ENCODE measurements at places on chromosomes 2 and 18.

GRCh38 chr18:22848615-22849014 is 84.5 kb upstream of the RBBP8 start:
- DNase-seq = no peak

- no peak for DNase-seq
Measured at GRCh38 chr2:159855143-159855542, 57.1 kb upstream of the CD302 start.

- DNase-seq = peak; percentile 94
Measured at GRCh38 chr2:9768388-9768787, 74.9 kb upstream of the TAF1B start.

DNA sequence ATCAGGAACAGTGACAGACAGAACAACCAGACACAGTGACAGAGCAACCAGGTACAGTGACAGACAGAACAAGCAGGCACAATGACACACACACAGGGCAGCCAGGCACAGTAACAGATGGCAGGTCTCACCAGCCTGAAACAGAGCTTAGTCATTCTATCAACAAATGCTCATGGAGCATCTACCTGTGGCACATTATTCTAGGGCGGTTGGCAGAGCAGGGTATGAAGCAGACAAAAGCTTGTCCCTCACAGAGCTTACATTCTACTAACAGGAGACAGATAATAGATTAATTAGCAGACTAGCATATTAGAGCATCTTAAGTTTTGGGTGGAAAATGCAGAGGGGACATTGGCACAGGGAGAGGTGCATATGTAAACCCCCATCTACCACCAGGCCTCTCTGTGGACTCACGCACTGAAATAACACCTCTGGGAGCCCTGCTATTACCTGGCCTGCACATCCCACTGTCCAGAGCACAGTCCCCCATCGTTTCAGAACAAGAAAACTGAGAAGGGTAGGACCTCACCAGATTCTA is 64.1 kb upstream of the RAB6C start:
- peak; percentile 16 for DNase-seq

- DNase-seq = no peak
Measured at GRCh38 chr2:15672961-15673918, 81.6 kb downstream of the DDX1 start.

GRCh38 chr2:114661971-114662939 is 219.8 kb downstream of the DPP10 start:
- peak; percentile 78 for DNase-seq

DNA sequence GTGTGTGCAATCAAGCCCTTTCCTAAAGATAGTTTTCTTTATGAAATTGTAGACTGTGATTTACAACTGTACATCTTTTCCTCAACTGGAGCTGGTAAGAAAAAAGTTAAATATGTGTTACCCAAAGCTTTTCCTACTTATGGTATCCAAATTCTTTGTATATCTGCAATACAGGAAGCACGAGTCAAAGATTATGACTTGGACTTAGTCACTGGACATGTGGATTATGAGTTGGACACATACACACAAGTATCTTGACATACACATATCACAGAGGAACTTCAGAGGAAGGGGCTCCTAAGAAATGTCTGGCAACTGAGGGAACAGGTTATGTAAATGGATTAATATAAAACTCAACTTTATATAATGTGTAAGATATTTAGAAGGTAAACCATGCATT is 35.2 kb downstream of the PRELID3A start:
- DNase-seq = no peak

GRCh38 chr18:23951206-23951605 is 63.3 kb upstream of the TTC39C start:
- peak; percentile 63 for DNase-seq

- DNase-seq = no peak
Measured at GRCh38 chr18:67776929-67777328, 260.4 kb upstream of the DSEL start.

- DNase-seq = no peak
Measured at GRCh38 chr2:138630164-138630563, 128.6 kb downstream of the SPOPL start.

GRCh38 chr2:168698969-168699368 is 103.5 kb upstream of the NOSTRIN start:
- no peak for DNase-seq

DNA sequence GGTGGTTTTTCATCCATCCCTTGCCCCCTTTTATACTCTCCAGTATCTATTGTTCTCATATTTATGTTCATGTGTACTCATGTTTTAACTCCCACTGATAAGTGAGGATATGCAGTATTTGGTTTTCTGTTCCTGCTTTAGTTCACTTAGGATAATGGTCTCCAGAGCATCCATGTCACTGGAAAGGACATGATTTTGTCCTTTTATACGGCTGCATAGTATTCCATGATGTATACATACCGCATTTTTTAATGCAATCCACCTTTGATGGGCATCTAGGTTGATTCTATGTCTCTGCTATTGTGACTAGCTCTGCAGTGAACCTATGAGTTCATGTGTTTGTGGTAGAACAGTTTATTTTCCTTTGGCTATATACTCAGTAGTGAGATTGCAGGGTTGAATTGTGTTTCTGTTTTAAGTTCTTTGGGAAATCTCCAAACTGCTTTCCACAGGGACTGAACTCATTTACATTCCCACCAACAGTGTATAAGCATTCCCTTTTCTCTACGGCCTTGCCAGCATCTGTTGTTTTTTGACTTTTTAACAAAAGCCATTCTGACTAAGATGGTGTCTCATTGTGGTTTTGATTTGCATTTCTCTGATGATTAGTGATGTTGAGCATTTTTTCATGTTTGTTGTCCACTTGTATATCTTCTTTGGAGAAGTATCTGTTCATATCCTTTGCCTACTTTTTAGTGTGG is 420.2 kb downstream of the THSD7B start:
- DNase-seq = no peak

DNA sequence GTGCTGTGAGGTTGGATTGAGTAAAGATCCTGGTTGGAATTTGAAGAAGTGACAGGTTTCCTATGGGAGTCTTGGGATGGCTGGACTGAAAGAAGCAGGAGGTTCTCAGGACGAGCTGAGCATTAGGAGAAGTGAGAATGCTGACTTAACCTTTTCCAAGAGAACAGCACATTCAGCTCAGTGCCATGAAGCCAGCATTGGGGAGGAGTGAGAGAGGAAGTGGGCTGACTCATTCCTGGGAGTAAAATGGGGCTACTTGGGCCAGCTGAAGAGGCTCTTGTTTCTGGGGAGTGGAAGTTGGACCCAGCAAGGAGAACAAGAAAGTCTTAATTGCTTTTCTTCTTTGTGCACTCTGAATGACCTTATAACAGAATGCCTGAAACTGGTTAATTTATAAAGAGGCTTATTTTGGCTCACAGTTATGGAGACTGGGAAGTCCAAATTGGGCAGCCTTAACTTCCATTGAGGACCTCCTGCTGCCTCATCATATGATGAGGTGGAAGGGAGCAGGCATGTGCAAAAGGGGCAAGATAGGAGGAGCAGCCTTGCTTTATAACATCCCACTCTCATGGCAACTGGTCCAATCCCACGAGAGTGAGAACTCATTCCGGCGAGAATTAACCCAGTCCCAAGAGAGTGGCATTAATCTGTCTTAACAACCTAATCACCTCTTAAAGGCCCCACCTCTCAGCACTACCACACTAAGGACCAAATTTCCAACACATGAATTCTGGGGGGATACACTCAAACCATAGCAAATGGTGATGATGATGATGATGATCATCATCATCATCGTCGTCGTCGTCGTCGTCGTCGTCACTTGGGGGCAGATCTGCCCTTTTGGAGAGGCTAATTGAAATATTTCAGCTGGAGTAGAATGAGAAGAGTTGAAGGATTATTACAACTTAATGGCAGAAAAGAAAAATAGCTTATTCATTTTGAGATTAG is 26.1 kb downstream of the DGUOK start:
- DNase-seq = no peak

DNA sequence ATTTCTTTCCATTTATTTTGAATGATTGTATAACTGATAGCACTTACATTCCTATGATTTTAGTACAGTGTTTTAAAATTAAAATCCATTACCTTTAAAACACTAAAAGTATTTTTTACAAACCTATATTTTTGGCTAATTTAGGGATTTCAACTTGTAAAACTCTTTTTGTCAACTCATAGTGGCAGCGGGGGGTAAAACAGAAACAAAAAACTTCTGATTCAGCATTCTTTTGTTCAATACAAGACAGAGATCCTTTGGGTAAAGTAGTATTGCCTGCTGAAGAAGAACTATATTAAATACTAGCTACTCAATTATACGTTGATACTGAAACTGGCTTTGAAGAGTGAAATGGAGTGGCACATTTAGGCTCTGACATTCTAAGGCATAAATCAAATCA is 437.4 kb upstream of the CDH19 start:
- DNase-seq = no peak

GRCh38 chr2:239826376-239826775 is 198.8 kb downstream of the NDUFA10 start:
- peak; percentile 30 for DNase-seq

DNA sequence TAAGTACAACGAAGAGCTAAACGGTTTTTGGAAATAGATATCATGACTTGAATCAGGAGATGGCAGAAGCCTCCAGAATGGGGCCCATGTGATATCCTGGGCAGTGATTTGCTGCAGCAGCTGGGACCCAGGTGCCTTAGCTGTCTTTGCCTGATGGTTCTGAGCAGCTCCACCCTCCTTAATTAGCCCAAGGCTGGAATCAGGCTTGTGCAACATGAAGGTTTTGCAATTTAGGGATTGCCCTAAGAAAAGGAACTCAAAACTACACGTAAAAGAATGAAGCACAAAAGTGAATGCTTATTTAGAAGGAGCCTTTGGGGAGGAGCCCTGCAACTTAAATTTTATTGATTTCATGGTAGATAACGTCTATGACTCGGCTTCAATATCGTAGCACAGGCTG is 17.3 kb upstream of the CNDP2 start:
- no peak for DNase-seq

DNA sequence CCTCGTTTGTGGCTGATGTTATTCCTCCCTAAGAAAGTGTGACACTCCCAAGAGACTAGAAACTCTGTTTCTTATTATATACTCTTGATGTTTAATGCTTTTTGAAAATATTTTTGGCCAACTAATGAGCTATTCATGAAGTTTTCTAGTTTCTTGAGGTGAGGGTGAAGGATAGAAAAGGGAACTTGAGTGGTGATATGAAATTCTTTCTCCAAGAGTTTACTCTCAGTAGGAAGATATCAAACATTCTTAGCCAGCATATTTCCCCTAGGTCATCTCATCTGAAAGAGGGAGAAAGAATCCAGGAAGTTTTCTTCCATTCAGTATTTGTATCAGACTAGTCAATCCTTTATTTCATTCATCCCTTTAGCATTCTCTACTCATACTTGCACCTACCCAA is 95.7 kb downstream of the MAP3K20 start:
- DNase-seq = no peak

DNA sequence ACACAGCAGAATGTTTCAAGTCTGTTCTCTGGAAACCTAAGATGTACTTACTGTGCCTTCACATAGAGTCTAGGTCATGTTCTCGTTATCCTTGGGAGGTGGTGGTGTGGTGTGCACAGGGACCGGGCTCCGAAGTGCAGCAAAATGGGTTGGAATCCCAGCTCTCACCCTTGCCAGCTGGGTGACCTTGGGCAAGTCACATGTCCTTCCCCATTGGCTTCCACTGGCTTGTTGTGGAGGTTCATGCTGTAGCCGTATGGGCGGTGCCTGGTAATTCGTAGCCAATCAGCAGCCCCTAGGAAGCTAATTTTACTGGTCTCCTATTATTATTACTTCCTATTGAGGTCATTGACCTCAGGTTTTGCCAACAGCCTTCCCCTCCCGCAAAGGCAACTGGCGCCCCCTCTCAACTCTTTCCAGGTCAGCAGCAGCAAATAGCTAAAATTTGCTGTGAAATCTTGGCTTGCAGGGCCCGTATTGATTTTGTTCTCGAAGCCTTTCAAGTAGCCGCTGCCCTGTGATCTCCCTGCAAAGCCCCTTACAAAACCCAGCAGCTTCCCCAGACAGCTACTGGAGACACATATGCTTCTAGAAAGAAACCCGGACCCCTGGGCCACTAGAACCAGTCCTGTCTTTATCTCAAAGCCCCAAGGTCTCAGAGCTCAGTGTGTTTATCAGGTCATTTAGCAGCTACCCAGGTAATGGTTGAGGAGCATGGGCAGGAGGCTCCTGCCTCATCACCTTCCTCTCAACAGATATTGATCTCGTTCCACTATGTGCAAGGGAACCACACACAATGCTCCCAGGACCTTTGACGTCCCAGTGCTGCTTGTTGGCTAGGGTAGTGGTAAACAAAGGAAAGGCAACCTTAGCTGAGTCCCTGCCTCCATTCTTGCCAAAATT is 66.5 kb upstream of the SLC1A4 start:
- peak; percentile 72 for DNase-seq

GRCh38 chr2:157107877-157108276 is 149.6 kb upstream of the GALNT5 start:
- DNase-seq = no peak

DNA sequence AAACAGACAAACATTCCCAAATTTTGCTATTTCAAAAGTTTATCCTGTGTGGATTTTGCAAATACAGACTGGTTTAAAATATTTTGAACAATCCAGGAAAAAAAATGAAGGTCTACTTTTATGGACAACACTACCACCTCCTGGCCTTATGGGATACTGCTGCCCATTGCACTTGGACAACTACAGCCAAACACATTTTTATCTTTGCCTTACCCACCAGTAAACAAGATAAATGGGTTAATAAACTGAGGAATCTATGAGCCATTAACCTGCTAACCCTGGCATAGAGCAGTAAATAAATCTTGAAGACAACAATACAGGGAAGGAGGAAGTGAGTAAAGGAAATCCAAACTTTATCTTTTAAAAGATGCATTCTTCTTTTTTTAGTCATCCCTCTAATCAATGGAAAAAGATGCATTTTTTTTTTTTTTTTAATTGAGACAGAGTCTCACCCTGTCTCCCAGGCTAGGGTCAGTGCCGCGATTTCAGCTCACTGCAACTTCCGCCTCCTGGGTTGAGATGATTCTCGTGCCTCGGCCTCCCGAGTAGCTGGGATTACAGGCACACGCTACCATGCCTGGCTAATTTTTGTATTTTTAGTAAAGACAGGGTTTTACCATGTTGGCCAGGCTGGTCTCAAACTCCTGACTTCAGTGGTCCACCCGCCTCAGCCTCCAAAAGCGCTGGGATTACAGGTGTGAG is 2.1 kb upstream of the SPIRE1 start:
- peak; percentile 71 for DNase-seq

DNA sequence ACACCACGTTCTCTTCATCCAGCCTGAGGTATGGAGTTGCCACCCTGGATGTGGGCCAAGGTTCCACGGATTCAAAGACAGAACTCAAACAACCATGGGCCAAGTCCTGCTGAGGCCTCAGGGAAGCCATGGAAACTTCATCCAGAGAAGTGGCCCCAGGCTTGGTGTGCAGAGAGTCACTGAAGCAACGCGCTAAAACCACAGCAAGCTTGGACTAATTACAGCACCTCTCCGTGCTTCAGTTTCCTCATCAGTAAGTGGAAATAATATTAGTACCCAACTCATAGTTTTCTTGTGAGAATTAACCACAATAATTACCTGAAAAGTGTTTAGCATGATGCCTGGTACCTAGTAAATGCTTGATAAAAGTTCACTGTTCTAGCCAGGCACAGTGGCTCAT is 19.2 kb upstream of the AP1S3 start:
- no peak for DNase-seq

Data from endodermal cell (in vitro differentiated cells).